CD4-positive, alpha-beta T cell treated with Interleukin-15 for 4 hours (primary cell): ENCODE measurements at places on chromosomes 1 and 21.

- DNase-seq, result peak; percentile 10
These were observed 1.0 kb upstream of the CDKN2C start for GRCh38 chr1:50968821-50969610.

DNA sequence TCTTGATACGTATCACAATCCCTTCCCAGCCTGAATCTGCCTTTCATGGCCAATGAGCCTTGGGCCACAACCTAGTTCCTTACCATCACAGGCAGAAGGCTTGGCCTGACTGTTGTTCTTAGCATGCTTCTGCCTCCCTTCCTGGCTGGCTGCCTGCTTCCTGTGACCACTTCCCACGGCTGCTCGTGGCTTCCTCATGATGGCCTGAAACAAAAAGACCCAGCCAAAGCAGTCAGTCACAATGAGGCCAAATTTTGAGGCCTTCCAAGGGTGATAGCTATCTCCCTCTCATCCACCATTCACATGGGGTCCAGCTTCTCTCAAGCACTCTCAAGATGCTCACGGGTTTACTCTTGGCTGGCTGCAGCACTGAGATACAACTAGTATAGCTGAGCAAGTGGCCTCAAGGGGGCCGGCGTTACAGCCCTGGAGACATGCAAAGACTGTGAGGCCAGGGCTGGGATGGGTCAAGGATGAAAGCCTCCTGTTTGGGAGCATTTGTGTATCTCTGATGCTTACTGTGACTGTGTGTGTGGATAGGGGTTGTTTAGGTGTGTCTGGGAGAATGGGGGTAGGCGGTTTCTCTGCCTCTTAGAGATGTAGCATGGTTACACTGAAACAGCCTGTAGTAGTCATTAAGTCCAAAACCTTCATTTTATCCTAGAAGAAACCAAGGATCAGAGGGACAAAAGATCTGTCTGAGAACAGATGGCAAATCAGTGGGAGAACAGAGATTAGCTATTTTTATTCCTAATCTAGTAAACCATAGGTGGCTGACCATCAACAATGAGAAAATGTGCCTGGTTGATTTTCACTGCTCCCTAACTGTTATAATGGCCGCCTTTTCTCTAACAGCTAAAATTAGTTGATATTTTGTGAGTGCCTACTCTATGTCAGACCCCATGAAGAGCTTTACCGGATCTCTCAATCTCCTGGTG, 5.4 kb upstream of the TOE1 start:
- no peak for DNase-seq

DNA sequence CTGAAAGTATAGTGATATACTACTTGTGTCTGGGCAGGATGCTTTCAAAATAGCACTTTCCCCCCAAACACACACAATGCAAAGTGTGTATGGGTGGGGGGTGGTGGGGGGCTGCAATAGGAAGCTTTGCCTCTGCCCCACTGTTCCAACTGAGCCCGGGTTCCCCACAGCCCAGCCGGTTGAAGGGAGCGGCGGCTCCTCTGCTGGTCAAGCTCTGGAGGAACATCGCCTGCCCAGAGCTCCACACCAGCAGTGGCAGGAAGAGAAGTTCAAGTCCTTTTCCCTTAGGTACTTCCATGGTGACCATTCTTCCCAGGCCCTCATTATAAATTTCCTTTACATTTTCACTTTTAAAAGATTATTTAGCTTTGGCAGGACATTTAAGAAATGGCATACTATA, 74.9 kb downstream of the CAPZB start:
- DNase-seq, result no peak

DNA sequence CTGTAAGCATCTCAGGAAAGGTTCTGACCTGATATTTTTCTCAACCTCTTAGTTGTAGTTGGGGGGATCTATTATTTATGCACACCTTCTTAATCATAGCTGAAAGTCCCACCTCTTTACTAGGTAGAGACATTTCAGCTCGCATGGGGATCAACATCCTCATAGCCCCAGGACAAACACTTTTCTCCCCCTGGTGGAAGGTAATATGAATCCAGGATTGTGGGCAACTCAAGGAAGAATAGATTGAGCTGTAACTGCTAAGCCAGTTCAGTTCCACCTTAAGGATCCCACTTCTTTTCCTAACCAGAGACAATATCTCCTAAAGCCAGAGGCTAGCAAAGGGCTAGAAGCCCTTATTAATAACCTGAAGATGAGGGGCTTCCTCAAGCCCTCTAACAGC, 25.4 kb upstream of the SMYD3 start:
- no peak for DNase-seq

GRCh38 chr1:70061231-70061630, 144.1 kb downstream of the LRRC40 start:
- DNase-seq, result no peak

GRCh38 chr1:170354690-170355089, 177.3 kb upstream of the GORAB start:
- no peak for DNase-seq

DNA sequence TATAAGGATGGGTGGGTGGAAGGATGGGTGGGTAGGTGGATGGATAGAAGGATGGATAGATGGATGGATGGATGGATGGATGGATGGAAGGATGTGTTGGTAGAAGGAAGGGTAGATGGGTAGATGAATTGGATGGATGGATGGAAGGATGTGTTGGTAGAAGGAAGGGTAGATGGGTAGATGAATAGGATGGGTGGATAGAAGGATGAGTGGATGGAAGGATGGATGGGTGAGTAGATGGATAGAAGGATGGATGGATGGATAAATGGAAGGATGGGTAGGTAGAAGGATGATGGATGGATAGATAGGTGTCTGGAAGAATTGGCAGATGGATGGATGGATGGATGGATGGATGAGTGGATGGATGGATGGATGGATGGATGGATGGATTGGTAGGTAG, 6.0 kb downstream of the MASP2 start:
- no peak for DNase-seq

DNA sequence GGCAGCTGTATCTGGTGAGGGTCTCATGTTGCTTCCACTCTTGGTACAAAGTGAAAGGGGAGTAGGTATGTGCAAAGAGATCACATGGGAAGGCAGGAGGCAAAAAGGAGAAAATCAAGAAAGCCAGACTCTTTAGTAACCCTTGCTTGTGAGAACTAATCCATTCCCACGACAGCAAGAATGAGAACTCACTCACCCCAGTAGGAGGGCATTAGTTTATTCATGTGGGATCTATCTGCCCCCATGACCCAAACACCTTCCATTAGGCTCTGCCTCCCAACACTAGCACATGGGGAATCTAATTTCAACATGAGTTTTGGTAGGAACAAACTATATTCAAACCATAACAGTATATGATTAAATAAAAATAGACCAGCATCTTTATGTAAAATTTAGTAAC, 57.6 kb downstream of the ZNHIT6 start:
- no peak for DNase-seq

GRCh38 chr1:241638909-241639622, 1.1 kb downstream of the CHML start:
- no peak for DNase-seq

DNA sequence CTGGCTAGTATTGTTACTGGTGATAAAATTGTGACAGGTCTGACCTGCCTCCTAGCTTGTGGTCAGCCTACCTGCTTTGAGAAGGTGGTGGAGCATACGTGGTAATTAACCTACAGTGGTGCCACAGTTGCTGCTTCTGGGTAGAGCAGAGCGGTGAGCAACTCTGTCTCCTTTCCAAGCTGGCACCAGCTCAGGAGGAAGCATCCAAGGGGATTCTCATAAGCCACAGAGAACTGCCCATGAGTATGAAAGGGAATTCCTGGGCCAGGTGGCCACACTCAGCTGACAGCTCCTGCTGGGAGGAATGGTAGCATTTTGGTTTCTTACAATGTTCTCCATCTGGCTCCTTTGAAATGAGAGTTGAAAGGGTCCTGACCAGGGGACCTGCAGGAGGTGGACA, 39.4 kb downstream of the ATP2B4 start:
- no peak for DNase-seq

DNA sequence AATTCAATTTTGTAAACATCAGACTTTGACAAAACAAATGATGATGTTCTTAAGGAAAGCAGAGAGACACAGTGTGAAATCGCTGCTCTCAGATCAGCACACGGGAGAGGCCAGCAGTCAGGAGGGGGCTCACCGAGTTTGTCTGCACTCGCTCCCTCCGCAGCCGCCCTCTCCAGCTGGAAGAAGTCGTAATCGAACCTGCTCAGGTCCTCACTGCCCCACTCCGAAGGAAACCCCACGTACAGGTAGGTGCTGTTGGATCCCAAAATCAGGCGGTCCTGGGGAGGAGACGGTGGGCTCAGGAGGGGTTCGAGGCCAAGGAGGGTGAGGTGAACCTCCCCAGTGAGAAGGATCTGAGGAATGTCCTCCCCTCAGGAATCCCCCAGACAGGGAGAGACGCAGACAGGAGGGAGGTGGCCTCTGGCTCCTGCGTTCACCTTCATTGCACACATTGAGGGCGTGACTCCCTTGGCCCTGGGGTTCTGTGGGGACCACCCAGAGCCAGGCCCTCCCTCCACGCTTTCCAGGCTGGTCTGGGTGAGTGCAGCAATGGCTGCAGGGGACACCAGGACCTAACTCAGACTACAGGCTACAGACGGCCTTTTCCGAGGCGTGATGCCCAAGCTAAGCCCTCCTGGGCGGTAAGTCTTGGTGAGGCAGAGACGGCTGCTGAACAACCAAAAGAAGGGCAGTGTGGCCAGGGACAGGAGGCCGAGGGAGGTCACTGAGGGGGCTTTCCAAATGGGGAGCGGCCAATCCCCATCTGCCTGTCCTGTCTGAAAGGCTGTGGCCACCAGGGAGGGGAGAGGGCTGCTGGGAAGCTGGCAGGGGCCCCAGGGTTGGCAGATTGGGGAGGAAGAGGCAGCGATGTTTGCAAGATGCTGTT, 65.5 kb downstream of the SCCPDH start:
- DNase-seq, result no peak

DNA sequence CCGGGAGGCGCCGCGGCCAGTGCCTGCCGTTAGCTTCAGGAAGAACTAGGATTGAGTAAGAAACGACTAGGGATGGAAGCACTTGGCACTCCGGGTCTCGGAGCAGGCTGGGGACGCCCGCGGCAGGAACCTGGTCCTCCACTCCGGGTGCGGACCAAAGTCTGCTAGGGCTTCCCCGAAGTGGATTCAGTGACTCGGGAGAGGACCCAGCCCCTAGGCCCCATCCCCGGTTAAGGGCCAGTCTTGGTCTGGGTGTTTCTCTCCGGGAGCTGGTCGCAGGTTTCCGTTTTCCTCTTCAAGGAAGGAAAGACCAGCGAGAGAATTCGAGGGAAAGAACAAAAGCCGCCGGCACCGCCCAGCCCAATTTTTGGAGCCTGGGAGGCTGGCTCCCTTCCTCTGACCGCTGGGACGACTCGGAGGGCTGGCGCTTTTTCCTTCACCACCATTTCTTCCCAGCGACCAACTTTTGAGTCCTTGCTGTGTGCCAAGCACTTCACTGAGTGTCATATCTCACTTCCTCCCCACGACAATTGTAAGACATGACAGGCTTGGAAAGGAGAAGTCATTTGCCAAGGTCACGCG, 16.8 kb upstream of the STMN1 start:
- no peak for DNase-seq

GRCh38 chr1:50936321-50936720, 23.7 kb downstream of the FAF1 start:
- DNase-seq, result no peak

- DNase-seq, result no peak
These were observed 21.8 kb downstream of the RSPH1 start for GRCh38 chr21:42474043-42474831.

GRCh38 chr1:226939438-226940028, 561 bp upstream of the COQ8A start:
- DNase-seq, result peak; percentile 57

DNA sequence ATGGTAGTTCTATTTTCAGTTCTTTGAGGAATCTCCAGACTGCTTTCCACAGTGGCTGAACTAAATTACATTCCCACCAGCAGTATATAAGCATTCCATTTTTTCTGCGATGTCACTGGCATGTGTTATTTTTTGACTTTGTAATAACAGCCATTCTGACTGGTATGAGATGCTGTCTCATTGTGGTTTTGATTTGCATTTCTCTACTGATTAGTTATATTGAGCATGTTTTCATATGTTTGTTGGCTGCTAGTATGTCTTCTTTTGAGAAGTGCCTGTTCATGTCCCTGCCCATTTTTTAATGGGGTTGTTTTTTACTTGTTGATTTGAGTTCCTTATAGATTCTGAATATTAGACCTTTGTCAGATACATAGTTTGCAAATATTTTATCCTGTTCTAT, 87.9 kb downstream of the RPS6KC1 start:
- DNase-seq, result no peak

DNA sequence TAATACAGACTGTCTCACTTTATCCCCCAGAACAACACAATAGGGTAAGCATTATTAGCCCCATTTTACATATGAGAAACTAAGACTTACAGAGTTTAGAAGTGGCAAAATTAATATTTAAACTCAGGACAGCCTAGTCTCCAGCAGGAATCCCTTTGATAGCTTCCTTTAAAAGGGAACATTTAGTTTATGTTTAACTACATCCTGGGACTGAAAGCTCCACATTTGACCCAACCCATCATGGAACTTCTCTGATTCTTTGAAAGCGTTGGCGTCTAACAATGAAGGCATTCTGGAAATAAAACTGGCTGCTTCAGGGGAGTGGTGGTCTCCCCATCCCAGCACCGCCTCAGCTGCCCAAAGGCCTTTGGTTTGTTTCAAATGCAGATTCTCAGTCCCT, 250.6 kb upstream of the NFIA start:
- no peak for DNase-seq

DNA sequence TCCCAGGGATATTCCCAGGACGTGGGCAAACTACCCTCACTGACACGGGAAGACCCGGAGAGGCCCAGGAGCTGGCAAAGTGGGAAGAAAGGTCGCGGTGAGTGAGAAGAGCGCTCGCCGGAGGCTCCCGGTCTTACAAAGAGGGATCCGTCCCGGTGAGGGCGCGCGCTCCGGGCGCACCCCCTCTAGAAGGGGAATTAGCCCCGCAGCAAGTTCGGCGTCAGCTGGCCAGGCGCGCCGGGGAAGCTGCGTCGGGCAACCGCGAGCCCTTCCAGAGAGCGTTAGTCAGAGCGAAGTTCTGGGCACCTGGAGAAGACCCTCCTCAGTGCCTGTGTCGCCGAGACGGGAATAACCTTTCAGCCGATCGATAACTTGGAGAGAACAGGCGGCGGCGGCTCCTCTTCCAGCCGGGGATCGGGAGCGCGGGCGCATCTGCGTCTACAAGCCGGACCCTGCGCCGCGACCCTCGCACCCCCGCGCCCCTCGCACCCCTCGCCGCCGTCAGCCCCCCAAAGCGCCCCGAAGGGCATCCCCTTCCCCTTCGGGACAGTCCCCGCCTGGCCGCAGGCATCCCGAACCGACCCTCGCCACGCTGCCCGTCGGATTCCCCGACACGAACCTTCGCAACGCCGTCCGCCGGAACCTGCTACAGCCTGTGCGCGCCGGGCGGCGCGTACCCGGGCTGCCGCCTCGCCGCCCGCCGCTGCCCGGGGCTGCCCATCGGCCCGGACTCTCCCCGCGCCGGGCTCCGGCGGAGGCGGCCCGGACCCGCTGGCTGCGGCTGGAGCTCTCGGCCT, 485 bp downstream of the SIPA1L2 start:
- no peak for DNase-seq
